ENCODE measurements at places on chromosomes 6 and 20.

DNA sequence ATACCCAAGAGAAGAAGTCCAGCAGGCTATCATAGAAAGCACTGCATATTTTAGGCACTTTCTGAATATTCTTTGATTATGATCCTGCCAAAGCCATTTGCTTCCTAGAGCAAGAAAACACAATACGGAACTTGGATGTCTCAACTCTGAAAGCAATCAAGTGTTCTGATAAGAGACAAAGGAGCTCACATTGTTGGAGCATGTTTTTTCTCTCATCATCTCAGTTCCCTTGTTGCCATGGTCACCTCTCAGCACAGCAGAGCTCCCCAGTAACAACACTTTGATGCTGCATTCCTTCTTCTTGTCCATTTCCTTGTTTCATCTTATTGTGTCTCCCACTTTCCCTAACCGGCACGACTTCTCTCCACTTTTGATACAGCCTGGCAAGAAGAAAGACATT, 168.7 kb upstream of the FUT9 start:
- no peak for DNase-seq

DNA sequence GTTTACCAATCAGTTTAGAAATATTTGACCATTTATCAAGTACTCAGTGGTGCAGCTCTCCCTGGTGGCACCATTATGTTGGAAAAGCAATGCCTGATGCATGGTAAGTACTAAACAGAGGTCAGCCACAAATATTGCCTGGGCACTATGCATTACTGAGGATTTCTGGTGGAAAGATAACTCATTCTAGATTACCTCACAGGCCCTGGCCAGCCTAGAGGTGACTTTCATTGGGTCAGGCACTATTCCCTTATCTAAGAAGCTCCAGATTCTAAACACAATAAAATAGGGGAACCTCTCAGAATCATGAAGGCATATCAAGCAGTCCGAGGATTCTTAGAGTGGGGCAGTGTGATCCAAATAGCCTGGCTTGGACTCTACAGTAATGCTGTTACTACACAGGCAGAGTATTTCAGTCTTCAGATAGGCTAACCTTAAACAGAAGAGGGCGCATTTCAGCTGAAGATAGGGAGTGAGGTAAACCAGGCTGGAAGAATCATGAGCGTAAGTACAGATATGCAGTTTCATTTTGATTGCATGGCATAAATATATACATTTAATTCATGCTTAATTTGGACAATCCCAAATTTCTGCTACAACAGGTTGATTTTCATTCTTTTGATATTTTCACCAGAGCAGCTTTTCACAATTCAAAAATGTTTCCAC, 12.1 kb downstream of the LGSN start:
- DNase-seq, result no peak

- no peak for DNase-seq
These were observed 9.5 kb downstream of the PANK2 start for GRCh38 chr20:3898639-3899038.

- peak; percentile 80 for DNase-seq
These were observed 37.4 kb downstream of the COX4I2 start for GRCh38 chr20:31674895-31675827.

- no peak for DNase-seq
These were observed 327.6 kb upstream of the CNR1 start for GRCh38 chr6:88493717-88494116.

DNA sequence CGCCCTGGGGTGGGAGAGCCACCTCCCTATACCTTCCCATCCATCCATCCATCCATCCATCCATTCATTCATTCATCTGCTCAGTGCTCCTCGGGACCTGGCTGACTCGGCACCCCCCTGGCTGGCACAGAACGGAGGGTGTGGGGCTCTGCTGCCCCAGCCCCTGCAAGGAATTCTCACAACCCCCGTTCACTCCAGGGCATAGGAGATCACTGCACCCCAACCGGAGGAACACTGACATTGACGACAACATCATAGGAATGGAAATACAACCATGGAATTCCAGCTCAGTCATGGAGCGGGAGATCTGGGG, 28.1 kb upstream of the MRGBP start:
- no peak for DNase-seq

DNA sequence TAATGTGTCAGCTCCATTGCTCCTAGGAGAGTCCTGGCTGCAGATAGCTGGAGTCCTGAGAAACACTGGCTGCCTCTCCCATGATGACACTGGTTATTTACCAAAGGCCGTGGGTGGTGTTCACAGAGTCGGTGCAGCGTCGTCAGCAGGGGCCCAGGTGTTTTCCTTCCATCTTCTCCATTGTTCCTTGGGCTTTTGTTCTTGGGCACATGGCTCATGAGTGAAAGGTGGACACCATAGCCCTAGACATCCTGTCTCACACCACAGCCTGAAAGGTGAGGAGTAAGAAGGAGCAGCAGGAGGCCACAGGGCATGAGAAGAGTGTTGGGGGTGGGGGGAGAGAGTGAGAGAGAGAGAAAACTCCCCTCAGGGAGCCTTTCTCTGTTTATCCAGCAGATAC, 9.1 kb downstream of the CST5 start:
- DNase-seq, result no peak

- DNase-seq, result no peak
These were observed 231.3 kb downstream of the TFAP2C start for GRCh38 chr20:56860413-56860812.

DNA sequence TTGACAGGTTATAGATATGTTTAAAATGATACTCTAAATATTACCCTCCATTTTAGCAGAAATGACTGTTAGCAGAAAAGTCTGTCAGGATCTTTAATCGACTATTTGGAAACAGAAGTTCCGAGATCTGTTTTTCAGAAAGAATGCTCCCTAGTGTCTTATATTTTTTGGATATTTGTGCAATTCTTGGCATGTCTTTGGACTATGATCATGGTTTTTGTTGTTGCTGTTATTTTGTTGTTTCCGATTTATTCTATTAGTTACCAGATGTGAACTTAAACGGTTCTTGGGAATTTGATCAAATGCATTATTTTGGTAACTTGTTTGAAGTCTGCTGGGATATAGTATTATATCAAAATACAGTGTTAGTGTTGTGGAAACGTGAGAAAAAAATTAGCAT, 106.4 kb upstream of the CEP162 start:
- no peak for DNase-seq

DNA sequence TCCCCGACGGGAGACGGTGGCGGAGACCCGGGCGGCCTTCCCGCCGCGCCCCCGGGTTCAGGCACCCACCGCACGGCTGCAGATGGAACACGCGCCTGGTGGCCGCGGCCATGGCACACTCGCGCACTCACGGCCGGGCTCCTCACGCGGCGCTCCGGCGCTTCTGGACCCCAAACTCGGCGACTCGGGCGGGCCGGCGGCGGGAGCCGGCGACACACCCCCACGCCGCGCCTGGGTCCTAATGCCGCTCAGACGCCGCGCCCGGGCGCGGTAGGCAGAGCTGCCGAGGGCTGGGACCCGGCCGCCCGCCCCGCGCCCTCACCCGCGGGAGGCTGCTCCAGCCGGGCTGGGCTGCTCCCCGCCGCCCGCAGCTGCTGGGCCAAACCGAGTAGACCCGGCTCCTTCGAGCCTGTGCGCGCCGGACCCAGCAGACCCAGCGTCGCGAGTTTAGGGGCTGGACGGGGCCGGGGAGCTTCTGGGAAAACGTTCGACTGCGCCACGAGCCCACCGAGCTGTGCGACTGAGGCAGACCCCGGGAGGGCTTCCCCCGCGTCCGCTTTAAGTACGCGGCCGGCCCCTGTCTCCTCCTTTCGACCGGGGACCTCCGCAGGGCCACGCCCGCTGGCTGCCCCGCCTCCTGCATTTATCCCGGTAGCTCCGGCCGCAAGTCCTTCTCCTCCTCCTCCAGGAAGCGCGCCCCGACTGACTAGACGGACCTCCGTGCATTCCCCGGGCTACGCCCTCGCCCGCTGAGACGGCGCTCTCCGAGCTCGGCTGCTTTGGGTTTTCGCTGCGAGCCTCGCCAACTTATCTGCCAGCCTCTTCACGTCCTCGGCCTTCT, at the start of gene SLC4A11:
TSS of gene SLC4A11 (minus strand) at position 165 of the 841 bp plus-strand sequence. CDS start at position 112, 53 bp downstream.
- DNase-seq, result no peak

DNA sequence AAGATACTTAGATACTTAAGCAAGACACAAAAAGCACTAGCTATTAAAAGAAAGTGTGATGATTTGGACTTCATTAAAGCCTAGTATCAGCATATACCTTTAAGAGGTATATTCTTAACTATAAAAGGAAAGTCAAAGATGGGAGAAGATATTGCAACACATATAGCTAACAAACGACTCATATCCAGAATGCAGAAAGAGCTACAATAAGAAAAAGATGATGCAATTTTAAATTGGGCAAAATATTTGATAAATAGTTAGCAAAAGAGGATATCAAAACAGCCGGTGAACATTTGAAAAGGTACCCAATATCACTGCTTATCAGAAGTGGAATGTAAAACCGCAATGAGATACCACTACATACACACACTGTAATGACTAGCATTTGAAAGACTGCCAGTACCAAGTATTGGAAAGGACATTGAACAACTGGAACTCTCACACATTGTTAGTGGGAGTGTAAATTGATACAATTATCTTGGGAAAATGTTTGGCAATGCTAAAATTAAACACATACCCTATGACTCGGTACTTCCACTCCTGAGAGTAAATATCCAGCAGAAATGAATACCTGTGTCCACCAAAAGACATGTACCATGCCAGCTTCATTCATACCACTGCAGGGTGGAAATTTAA, 25.7 kb downstream of the MUC22 start:
- DNase-seq, result no peak

DNA sequence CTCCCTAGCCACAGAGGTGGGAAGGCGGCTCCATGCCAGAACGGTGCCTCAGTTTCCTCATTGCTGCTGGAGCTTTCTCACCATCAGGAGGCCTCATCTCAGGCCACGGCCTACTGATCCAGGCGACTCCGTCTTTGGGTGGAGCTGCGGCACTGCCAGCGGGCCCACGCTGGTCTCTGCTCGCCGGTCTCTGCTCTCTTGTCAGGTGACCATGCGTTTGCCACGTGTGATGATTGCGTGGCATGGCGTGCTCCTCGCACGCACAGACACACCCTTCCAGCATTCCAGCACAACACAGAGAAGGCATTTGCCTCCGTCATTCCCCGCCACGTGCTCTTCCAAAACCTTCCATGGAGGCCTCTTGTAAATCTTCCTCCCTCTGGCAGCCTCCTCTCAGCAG, 271.1 kb downstream of the CDH4 start:
- DNase-seq, result no peak

- no peak for DNase-seq
These were observed 593.9 kb downstream of the CD109 start for GRCh38 chr6:74289884-74290283.

GRCh38 chr20:22374066-22374465, 210.3 kb downstream of the FOXA2 start:
- no peak for DNase-seq

DNA sequence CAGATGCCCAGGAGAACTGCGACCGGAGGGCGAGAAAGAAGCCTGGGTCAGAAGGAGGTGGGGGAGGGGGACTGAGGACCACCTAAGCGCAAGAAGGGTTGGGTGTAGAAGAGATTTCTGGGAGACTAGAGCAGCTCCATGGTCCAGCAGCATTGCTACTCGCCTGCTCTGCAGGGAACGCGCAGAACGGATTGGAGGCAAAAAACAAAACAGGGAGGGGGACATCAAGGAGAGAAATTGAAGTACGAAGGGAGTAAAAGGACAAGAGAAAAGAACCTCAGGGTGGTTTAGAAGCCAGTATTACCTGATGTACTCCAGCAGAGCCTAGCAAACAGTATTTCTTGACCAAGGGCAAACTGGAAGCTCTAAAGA, 537 bp upstream of the GABBR1 start:
- no peak for DNase-seq

- DNase-seq, result no peak
These were observed 110.3 kb upstream of the NUP153 start for GRCh38 chr6:17816921-17817611.

DNA sequence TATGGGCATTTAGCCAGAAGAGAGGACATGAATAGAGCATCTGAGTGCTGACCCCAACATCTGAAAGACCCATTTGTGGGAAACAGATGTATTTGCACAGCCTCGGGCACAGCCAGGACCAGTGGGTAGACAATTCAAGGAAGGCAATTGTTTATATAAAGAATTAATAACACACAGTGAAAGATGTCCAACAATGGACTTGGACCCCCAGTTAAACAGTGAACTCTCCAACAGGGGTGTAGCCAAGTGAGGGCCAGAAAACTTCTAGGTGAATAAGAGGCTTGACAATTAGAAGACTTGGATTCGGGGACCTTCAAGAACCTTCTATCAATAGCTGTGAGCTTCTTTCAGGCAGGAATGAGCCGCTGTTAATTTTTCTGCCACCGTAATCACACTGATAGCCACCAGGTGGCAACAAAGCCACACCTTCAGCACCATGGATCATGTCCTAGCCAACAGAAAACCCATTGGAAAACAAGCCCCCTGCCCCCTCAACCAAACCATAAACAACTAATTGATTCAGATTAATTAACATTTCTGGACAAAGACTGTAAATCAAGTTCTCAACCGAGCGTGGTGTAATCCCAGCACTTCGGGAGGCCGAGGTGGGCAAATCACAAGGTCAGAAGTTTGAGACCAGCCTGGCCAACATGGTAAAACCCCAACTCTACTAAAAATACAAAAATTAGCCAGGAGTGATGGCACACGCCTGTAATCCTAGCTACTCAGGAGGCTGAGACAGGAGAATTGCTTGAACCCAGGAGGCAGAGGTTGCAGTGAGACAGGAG, 8.8 kb upstream of the SRSF6 start:
- no peak for DNase-seq

GRCh38 chr6:167707686-167708500, 118.8 kb upstream of the AFDN start:
- DNase-seq, result no peak

DNA sequence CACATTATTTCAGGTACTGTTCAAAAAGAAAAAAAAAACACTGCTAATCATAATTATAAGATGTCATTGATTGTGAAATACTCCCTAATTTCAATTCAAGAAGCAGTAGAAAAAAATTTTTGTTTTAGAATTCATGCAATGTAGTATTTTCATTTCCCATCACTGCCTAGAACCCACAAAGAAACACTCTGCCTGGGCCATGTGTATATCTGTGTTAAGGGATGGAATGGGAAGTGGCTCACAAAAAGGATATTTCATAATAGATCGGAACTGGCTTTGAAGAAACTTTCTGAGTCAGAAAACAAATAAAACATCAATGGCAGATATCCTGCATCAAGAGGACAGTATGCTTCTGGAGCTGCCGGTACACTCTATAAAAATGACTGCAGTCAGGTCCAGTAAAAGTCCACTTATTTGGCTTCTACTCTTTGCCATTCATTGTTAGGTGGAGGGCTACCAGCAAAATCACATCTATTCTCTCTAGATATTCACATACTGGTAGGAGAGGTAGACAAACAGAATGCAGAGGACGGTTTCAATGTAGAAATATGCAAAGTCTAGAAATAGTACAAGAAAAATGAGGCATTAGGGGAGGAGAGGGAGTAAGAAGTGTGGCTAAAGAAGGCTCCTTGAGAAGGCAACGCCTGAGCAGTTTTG, 135.0 kb upstream of the TNFAIP3 start:
- no peak for DNase-seq

DNA sequence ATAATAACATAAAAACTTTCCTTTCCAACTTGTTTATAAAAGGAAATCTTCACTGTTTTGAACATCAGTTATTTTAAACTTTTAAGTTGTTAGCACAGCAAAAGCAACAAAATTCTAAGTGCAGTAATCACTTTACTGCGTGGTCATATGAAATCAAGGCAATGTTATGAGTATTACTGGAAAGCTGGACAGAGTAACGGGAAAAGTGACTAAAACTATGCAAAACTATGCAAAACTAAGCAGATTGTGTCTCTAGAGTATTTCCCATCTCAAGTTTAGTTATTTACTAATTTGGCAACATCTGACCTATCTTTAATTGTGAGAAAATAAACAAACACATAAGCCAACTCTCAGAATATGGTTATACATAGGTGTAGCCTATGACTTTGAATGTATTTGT, 10.9 kb upstream of the ANKEF1 start:
- no peak for DNase-seq

GRCh38 chr6:30130887-30131862, 4.8 kb upstream of the TRIM40 start:
- DNase-seq, result peak; percentile 12

All from cerebellar nuclear complex (tissue), 1 donor.